ELR (cell line): ENCODE measurements at places on chromosomes 4 and X.

DNA sequence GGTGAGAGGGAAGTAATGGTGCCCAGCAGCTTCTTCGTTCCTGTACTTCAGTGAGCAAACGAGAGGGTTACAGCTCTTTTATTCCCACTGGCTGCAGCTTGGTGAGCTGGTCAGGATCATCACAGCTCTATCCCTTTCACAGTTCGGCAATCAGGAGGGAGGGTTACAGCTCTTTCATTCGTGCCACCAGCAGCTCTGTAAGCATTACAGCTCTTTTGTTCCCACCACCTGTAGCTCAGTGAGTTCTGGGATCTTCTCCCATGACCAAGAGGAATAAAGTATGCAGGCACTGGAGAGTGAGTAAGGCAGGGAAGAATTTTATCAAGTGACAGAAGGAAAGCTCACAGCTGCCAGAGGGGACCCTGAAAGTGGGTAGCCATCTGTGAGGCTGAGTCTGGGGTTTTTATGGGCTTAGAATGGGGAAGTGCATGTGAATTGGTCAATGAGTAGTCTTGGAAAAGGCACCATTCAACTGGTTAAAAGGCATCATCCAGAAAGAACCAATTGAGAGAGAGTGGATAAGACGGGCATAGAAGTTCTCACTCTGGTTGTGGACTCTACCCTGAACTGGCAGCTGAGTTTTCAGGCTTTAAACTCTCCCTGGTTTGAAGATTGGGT lies 123.7 kb downstream of the COX18 start:
- no peak for DNase-seq

- DNase-seq: no peak
Observed at GRCh38 chr4:10706236-10706635, 21.7 kb upstream of the CLNK start.

DNA sequence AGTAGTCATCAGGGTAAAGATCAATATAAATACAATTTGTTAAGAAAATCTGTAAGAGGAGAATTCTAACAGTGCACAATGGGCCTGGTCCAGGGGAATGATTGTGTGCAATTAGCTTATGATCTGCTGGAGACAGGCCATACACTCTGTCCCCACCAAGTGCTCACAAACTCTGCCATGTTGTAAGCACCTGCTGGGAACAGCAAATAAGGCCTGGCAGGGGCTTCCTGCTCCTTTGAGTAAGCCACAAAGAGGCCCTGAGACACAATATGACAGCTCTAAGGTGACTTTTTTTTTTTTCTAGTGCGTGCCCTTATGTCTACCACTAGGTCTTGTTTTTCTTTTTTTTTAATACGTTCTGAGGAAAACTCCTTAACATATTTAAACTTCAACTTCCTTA lies 866.3 kb upstream of the PCDH7 start:
- no peak for DNase-seq

DNA sequence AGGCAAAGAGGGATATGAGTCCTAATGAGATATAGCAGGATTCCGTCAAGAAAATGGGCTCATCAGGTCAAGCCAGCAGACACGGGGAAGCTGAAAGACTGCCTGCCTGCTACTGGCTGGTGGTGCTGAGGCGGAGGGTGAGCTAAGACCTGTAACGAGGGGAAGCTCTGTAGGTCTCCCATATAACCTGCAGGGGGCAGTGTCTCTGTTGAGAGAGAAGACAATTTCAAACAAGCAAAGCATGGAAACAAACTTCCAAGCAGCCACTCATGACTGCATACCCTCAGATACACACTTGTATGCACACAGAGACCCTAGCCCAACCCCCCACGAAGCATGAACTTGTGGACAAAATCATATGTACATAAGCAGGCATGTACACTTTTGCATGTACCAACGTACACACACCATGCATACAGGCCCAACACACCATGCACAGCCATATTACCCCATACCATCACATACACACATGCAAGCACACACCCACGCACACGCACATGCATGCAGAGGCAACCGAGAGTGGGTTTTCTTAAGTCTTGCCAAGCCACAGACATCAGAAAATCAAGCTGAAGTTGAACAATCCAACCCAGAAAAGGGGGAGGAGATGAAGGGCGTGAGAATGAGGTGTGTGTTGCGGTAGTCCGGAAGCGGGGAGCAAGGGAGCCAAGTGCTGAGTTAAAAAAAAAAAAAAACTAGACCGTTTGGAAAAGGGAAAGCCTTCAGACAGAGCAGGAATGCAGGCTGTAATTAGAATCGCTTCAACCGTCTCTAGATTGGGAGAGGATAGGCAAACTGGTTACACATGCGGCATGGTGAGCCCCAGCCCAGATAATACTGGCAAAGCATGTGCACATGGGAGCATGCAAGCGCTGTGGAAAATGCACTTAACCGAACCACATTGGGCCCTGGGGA lies 71.0 kb downstream of the PJA1 start:
- peak; percentile 63 for DNase-seq

DNA sequence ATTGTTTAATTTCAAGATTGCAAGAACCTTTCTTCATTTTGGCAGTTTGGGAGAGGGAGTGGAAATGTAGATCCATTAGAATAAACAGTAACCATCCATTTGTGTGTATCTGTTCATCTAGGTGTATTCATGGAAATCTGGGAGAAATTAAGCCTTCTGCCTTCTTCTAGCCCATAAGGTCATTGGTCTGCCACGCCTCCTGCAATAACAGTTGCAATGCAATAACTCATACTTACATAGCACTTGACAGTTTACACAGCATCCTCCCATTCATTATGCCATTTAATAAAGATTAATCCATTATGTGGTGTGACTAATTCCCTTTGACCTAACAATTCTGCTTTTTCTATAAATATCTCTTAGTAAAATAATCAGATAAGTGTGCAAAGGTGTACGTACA lies 42.6 kb downstream of the SHROOM4 start:
- DNase-seq: no peak

- DNase-seq: no peak
Observed at GRCh38 chrX:47230136-47230868, 2.5 kb upstream of the USP11 start.

GRCh38 chr4:124265701-124266100 lies 446.8 kb downstream of the ANKRD50 start:
- no peak for DNase-seq

DNA sequence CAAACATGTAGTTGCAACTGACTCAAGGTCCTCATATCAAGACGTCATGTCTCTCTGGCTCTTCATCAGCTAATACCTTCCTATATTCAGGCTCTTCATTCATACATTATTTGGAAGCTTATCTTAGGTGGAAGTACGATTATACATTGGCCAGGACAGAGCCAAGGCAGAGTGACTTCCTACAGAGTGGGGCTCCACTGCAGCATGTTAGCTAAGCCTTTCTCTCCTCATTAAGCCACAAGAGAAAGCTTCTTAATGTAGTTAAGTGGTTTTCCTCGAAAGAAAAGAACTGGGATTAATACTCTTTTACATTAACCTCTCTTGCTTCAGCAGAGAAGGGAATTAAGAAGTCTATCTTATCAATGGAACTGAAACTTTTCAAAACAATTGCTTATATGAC lies 15.0 kb downstream of the C4orf33 start:
- no peak for DNase-seq

DNA sequence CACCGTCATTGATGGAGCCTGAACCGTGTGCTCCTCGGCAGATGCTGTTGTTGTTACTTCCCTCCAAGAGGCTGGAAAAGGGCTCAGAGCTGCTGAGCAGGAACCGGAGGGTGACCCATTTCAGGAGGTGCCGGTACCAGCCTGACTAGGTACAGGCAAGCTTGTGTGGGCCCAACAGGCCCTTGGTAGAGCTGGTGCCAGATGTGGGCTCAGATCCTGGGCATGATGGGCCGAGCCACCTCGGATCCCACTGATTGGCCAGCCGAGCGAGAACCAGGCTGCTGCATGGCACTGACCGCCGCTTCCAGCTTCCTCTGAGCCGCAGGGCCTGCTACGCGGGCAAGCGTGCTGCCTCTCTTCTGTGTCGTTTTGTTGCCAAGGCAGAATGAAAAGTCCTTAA lies 33.7 kb downstream of the NOP14 start:
- DNase-seq: no peak

GRCh38 chr4:169270810-169271691 lies at the start of gene SH3RF1:
TSS of gene SH3RF1 (minus strand) at chr4:169270956. CDS start at chr4:169269212, 1,744 bp downstream.
- peak; percentile 90 for DNase-seq

DNA sequence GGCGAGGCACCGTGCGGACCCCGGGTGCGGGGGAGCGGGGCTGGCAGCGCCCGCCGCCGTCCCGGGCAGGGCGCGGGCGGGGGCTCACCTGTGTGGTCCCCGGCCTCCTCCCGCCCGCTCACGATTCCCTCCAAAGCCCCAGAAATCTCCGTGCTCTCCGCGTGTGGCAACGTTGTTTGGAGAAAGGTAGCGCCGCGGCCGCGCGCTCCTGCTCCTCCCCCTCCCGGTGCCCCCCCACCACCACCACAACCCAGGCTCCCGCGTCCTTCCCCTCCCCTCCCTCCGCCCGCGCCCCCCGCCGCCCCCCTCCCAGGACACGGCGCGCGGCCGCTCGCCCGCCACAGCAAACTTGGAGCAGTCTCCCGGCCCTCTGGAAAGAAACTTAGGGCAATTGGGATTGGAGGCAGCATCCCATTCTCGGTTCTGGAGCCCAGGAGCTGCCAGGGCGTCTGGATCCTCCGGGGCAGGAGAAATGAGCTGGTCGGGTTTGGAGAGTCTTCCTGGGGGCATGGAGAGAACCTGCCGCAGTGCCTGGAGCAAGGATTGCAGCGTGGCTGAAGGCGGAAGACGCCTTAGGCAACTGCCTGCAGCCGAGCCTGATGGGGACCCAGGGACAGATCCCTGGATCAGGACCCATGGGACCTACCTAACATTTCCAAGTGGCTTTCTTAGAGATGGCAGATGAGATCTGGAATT lies 855 bp downstream of the KLF3 start:
- peak; percentile 69 for DNase-seq

GRCh38 chr4:100929758-100930157 lies 411.9 kb upstream of the EMCN start:
- no peak for DNase-seq

GRCh38 chr4:60897415-60897814 lies 302.7 kb upstream of the ADGRL3 start:
- no peak for DNase-seq

DNA sequence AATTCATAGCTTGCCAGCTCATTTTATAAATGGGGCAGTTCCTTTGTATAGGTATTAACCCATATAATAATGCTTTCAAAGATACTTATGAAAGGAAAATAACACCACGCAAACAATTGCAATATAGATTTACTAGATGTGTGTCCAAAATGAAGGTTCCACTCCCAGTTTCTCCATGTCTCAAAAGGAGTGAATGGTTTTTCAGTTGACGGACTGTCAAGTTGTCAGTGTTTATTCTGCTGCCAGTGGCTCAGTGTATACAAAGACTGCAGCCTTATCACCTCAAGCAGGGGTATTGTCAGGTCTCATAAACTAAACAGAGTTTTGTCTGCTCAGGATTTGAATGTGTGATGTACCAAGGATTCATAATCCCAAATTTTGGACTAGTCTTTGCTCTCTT lies 585.3 kb upstream of the ATOH1 start:
- DNase-seq: no peak

DNA sequence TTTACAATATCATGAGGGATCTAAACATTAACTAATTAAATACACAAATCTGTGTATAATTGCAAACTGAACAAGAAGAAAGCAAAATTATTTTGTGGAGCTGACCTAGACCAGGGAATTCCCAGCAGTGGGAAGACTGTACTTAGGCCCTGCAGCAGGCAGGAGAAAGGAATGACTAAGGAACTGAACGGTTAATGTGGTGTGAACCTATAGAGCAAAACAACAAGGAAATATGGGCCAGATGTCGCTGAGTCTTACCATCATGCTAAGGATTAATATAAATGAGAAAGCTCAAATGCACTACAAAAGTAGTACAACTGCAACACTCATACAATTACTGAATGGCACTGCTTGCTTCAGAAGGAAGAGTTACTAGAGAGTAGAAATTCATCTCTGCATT lies 120.3 kb upstream of the ATXN3L start:
- DNase-seq: no peak

GRCh38 chr4:1834047-1834775 lies 21.7 kb downstream of the LETM1 start:
- DNase-seq: no peak

- no peak for DNase-seq
Observed at GRCh38 chrX:31445542-31445941, 373.7 kb upstream of the FTHL17 start.

GRCh38 chr4:57077550-57078343 lies 32.4 kb downstream of the IGFBP7 start:
- DNase-seq: peak; percentile 93

- DNase-seq: peak; percentile 20
Observed at GRCh38 chr4:83276299-83277040, 8.1 kb downstream of the COQ2 start.

GRCh38 chr4:125590158-125590557 lies 275.4 kb downstream of the FAT4 start:
- DNase-seq: no peak

- DNase-seq: no peak
Observed at GRCh38 chr4:11602606-11603340, 174.1 kb upstream of the HS3ST1 start.

DNA sequence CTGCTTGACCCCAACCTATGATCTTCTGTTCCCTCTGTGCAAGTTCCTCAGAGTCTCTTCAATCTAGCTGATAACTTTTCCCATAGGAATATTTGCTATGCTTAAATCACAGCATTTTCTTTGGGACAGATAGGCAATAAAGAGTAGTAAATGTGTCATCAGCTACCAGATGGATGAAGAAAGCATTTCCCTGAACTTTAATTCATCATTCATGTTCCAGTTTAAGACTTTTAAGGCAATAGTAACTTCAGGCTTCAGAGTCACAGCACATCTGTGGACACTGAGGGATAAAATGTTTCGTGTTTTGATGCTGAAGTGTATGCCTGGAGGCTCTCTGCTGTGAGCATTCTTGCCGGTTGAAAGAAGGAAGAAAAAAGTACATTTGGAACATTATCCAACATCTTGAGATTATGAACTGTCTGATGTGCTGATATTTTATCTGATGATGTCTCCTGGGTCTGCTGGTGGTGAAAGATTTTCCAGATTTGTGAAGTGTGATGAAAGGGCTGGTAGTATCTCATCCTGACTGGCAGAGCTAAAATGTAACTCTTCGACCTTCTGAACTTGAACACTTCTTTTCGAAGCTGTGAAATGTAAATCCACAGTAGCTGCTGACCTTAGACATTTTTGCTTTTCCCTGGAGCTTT lies 133.7 kb downstream of the DCLK2 start:
- no peak for DNase-seq

DNA sequence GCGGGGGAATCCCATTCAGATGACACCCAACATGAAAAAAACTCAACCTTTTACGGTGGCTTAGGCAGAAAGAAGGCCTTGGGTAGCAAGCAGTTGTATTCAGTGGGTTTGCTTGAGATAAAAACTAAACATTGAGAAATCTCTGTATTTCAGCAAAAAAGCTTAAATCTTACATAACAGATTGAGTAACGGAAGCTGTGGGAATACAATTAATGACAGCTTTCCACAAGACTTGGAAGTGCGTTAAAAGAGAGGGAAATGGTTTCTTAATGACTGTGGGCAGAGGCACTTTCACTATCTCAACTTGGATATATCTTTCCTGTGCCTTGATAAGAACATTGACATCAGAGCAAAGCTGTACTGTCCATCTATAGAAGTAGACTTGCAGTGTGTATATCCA lies 418.5 kb upstream of the HS3ST1 start:
- no peak for DNase-seq
